ENCODE measurements at places on chromosomes 5 and 9.

DNA sequence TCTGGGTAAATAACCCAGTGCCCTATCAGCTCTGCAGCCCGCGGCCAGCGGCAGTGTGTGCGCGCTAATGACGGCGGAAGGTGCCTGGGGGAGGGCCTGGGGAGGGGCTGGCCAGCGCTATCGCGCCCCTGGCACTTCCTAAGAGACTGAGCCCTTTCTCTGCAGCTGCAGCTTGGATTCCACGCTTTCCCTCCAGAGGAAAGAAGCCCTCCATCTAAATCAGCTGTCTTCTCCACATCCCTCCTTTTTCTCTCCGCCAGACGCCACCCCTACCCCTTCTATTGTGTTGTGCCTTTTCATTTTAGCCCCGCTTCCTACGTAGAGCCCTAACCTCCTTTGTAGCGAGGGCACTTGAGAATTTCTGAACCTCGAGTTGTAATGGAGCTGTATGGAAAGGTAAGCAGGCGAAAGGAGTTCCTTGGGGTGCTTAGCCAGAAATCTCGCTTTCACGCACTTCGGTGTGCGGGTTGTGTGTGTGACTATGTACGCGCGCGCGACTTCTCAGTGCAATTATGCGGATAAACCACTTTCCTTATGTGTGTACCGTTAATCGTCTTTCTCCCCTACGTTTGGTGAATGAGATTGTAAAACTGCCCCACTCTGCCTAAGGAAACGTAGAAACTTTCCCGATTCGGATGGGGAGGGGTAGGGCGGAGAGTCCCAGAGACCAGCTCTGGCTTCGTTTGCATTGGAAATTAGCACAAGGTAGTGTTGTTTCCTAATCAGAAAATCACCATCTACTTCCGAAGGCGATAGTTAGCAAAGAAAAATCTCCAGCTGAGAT lies 664 bp upstream of the RAB3C start:
- peak; percentile 1 for DNase-seq

DNA sequence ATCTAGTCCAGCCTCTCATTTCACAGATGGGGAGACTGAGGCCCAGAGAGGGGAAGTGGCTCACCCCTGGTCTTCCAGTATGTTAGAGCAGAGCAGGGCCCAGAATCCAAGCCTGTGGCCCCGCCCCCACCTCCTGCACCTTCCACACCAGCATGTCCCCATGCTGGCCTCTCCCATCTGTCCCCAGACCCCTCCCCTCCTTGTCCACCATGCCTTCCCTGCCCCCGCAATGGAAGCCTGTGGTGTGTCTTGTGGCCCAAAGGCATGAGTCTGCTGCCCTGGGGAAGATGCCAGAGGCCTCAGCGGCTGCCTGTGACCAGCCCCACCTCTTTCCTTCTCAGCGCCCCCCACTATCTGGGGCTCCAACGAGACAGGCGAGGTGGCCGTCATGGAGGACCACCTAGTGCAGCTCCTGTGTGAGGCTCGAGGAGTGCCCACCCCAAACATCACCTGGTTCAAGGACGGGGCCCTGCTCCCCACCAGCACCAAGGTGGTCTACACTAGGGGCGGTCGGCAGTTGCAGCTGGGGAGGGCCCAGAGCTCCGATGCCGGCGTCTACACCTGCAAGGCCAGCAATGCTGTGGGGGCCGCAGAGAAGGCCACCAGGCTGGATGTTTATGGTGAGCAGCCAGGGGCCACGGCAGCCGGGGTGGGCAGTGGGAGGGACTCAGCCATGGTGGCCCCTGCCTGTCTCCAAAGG lies 87.2 kb downstream of the HMCN2 start:
- DNase-seq = no peak

DNA sequence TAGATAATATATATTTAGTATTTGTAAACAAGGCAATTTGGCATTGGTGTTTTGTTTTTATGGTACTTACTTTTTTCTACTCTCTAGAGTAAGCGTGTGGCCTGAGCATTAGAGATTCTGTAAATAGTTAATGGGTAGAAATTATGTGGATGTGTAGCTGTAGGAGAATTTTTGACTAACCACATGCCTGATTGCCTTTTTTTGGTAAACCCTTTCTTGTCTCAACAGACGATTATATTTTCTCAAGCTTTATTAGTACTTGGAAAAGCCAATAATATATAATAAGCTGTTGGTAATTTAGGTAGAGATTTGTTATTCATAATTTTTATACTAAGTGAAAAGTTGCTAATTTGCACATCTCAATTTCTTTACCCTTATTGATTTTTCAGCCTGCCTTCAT lies 76.8 kb downstream of the FCHO2 start:
- DNase-seq = no peak

DNA sequence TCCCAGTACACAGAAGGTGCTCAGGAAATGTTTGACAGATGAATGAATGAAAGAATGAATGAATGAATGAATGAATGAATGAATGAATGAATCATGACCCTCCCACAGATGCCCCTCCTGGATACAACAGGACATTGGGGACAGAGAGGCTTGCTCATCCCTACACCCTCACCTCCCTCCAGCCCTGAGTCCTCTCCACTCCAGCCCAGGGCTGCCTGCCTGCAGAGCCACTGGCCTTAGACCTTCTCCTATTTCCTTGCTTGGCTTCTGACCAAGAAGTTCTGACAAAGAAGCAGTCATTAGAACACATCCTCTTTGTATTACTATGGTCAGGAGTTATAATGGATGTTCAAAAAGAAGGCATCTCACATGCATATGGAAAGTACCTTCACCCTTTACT lies 240.7 kb upstream of the DAPK1 start:
- peak; percentile 17 for DNase-seq

DNA sequence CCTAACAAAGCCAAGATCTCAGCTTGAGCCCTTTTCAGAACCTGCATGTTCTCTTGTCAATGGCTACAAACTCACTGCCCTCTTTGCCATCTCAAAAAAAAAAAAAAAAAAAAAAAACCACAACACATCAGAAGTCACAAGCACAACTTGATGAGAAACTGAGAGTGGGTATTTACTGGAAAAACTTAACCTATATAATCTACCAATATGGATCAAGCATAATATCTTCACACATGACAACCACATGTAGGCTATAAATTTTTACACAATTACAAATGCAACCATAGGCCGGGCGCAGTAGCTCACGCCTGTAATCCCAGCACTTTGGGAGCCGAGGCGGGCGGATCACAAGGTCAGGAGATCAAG lies 9.0 kb downstream of the MTMR12 start:
- no peak for DNase-seq

- no peak for DNase-seq
These were observed 51.4 kb downstream of the RFK start for GRCh38 chr9:76342858-76343257.

GRCh38 chr9:88574953-88575352 lies 40.0 kb downstream of the NXNL2 start:
- no peak for DNase-seq

GRCh38 chr5:139667001-139667729 lies 19.0 kb downstream of the CXXC5 start:
- no peak for DNase-seq

DNA sequence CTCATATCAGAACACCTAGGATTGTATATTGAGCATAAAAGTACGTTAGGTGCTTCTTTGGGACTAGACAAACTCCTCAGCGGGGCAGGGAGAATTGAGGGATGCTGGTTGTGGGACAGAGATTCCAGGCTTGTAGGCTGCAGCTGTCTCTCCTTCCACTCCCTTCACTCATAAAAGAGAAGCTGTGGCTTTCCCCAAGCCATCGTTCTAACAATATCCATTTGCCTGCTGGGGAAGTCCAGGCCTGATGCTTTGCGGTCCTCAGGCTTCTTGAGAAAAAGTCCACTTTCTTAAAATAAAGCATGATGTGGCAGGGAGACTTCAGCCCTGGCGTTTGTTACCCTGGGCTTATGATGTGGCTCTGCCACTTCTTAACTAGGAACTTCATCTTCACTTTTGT lies 129.3 kb upstream of the OSMR start:
- no peak for DNase-seq

DNA sequence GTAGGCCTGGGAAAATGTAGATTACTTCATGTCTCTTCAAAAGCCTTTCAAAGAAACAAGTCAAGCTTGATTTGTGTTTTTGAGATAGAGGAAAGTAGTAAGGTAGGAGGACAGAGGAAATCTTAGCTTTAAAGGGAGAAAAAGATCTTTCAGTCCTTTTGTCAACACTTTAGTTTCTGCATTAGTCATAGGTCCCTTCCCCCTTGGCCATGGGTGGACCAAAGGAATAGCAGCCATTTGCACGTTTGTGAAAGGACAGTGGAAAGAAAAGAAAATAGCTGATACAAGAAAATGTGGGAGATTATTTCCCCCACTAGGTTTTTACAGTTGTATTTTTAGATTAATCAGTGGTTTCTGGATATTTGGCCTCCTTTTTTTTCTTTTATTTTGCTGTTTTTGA lies 121.9 kb upstream of the GRHPR start:
- no peak for DNase-seq

GRCh38 chr5:149205625-149206523 lies 64.6 kb downstream of the ABLIM3 start:
- no peak for DNase-seq

- DNase-seq = no peak
These were observed 10.0 kb upstream of the ZNF483 start for GRCh38 chr9:111514967-111515366.

GRCh38 chr5:69331528-69332445 lies 814 bp downstream of the CCDC125 start:
- DNase-seq = peak; percentile 12

- no peak for DNase-seq
These were observed 18.1 kb downstream of the LARP1 start for GRCh38 chr5:154773326-154773725.

GRCh38 chr5:60487885-60488442 lies 212.0 kb downstream of the DEPDC1B start:
- DNase-seq = peak; percentile 37

- DNase-seq = no peak
These were observed 19.5 kb downstream of the TLE1 start for GRCh38 chr9:81669866-81670265.

DNA sequence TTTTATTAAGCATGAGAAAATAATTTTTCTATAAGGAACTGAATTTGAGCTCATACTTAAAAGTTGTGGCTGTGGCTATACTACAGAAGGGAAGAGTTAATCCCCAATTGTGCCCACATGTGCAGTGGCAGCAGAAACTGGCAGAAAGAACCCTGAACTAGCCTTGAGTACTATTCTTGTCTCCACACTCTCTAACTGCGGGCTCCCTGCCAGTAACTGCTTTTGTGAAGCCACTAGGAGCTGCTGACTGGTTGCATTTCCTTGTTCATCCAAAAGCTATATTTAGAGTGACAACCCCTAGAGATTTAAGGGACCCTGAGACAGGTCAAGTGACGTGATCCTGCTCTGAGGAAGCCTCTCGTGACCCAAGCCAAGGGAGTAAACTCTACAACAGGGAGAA lies 238.6 kb downstream of the ELAVL2 start:
- DNase-seq = no peak

DNA sequence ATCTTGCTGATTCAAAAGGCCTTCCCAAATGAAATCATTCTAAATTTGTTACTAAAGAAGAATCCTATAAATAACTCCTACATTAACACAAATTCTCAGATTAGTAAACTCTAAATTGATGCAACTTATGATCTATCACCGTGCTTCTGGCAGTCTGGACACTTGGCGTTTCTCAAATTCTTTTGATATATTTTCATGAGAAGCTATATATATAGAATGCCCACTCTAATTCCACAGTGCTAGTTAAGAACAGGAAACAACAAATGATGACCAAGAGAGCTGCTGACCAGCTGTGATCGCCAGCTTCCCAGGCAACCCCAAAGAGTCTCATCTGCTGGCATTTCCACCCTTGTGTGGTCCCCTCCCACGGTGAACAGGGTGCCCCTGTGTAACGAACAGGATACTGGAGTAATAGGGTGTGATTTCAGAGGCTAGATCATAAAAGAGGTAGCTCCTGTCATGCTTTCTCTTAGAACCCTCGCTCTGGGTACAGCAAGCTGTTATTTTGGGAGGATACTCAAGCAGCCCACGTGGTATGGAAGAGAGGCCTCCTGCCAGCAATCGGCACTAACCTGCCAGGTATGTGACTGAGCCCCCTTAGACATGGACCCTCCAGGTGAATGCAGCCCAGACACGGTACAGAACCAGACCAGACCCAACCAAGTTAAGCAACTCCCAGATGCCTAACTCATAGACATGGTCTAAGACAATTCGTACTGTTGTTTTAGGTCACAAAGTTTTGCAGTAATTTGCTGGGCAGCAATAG lies 64.7 kb downstream of the CDC14B start:
- no peak for DNase-seq

GRCh38 chr5:39523821-39524220 lies 99.0 kb upstream of the DAB2 start:
- no peak for DNase-seq

- peak; percentile 56 for DNase-seq
These were observed 33.3 kb downstream of the KCTD16 start for GRCh38 chr5:144203750-144204596.

DNA sequence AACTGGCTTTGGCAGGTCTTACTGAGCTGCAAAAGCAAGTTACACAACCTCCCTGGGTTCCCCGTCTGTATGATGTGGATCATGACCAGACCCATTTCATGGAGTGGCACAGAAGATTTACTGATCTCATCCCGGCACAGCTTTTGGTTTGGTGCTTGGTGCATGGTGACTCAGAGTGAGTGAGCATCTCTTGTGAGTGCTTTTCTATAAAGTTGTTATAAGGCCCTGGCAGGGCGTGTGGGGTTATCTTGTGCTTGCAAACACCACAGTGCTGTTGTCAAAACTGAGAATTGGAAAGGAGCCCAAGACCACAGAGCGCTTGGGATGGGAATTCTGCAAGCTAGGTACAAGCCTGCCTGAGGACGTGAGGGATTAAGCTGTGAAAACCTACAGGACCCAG lies 425.2 kb downstream of the GADD45G start:
- DNase-seq = no peak
